ENCODE measurements at places on chromosomes 5 and 9. TPM values are rescaled to one million over a fixed set of nuclear protein-coding genes. Genes with fewer than 3 reads are reported as not detected.
A peak's percentile ranks its signal among the peaks of the same experiment; 100 is the strongest.

- DNase-seq: peak; percentile 36
Observed at GRCh38 chr9:13088720-13089427, 190.6 kb downstream of the MPDZ start.

The RALGPS1 gene
- 8.9 TPM for polyA plus RNA-seq

- DNase-seq: no peak
Observed at GRCh38 chr5:65555287-65555686, 7.7 kb downstream of the CENPK start.

DNA sequence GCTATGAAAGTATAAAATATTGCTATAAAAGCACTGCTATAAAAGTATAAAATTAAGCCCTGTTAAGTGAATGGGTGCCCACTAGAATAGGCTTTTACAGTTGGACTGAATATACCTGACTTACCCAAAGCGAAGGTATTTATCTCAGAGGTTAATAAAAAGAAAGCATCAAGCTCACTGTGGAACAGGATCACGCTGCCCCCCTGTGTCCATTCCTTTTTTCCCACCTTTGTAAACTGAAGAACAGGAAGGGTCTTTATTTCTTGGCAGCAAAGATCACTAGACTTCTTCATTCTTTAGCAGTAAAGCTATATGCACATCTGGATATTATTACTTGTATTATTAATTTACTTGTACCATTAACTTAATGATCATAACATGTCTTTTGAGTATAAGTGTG lies 22.1 kb upstream of the PLPP6 start:
- DNase-seq: no peak

GRCh38 chr5:178392386-178392785 lies 159.8 kb upstream of the PHYKPL start:
- no peak for DNase-seq

The NKD2 gene
- 7.5 TPM for polyA plus RNA-seq

GRCh38 chr5:7329141-7329540 lies 66.8 kb upstream of the ADCY2 start:
- DNase-seq: no peak

GRCh38 chr9:135566552-135566951 lies 5.0 kb downstream of the PAEP start:
- DNase-seq: no peak

- no peak for DNase-seq
Observed at GRCh38 chr5:64722588-64722987, 32.3 kb downstream of the SHISAL2B start.

The C5orf58 gene
- 0.70 TPM for polyA plus RNA-seq

DNA sequence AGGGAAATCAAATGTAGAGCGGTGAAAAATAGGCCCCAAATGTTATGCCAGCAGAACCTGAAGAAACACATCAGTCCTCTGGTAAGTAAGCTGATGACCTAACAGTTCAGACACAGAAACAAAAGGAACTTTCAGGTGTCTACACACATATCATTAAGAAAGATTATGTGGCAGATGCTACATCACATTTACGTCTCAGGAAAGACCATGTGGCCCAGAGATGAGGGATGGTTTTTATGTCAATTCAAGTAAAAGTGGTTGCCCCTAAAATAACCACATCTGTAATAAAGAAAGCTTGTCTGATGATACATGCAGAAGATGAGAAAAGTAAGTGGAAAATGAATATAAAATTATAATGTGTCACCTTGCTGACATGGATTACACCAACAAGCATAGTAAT lies 31.4 kb downstream of the GNAQ start:
- no peak for DNase-seq

GRCh38 chr5:56605231-56605630 lies 210.1 kb upstream of the MAP3K1 start:
- DNase-seq: no peak

The SHISAL2B gene
- not detected for polyA plus RNA-seq

- DNase-seq: no peak
Observed at GRCh38 chr5:87114631-87115030, 153.1 kb upstream of the RASA1 start.

The C5orf52 gene
- not detected for polyA plus RNA-seq

DNA sequence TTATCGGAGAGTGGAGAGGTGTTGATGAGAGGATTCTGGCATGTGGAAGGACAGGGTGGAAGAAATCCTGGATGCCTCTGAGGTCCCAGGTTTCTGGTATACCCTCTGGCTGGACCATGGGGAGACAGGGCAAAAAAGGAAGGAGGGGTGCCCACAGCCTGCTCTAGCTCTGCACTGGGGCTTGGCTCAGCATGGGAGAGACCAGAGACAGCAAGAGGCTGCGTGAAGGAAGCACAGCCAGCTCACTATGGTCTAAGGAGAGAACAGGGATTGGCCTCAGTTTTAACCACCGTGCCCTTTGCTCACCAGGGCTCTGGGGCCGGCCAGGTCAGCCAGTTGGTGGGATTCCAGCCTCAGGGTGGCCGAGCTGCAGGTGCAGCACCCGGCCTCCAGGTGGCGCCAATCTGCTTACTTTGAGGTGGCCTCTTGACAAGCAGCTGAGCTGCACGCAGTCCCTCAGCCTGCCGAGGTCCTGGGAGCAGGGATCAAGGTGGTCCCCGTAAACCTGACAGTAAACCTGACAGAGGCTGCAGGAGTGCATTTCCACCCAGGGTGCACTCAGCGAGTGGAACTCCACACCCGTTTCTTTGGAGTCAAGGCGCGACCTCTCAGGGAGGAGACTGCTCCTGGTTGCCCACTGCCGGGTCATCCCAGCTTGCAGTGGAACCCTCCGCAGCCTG lies 25.0 kb upstream of the SPTLC1 start:
- no peak for DNase-seq

GRCh38 chr5:149073213-149073612 lies 10.4 kb upstream of the SH3TC2 start:
- no peak for DNase-seq

DNA sequence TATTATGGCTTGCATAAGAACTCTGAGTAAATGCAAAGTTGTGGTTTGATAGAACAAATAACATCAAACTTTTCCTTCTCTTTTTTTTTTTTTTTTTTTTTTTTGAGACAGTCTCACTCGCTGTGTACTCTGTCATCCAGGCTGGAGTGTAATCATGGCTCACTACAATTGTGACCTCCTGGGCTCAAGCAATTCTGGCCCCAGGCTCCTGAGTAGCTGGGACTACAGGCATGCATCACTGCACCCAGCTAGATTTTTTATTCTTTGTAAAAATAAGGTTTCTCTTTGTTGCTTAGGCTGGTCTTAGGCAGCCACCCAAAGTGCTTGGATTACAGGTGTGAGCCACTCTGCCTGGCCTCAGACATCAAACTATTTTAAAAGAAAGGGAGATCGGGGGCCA lies 19.0 kb upstream of the PTGER4 start:
- DNase-seq: no peak

GRCh38 chr9:121998513-121999049 lies 94.5 kb downstream of the TTLL11 start:
- DNase-seq: no peak

DNA sequence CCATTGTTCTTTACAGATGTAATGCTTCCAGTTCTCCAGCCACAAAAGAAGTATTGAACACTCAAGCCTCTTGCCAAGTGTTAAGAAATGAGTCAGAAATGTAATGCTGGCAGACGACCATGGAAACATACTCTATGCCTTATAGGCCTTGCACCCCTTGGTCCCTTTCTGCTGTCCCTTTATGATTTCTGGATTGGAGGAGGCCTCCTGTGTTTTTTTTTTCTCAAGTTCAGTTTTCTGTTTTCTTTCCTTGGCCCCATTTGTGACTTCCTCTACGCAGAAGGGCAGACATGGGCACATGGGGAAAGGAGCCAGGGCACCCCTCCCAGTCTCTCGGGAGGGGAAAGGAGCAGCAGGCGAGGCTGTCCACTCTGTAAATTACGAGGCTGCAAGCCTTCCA lies 53.4 kb downstream of the SNX18 start:
- no peak for DNase-seq

DNA sequence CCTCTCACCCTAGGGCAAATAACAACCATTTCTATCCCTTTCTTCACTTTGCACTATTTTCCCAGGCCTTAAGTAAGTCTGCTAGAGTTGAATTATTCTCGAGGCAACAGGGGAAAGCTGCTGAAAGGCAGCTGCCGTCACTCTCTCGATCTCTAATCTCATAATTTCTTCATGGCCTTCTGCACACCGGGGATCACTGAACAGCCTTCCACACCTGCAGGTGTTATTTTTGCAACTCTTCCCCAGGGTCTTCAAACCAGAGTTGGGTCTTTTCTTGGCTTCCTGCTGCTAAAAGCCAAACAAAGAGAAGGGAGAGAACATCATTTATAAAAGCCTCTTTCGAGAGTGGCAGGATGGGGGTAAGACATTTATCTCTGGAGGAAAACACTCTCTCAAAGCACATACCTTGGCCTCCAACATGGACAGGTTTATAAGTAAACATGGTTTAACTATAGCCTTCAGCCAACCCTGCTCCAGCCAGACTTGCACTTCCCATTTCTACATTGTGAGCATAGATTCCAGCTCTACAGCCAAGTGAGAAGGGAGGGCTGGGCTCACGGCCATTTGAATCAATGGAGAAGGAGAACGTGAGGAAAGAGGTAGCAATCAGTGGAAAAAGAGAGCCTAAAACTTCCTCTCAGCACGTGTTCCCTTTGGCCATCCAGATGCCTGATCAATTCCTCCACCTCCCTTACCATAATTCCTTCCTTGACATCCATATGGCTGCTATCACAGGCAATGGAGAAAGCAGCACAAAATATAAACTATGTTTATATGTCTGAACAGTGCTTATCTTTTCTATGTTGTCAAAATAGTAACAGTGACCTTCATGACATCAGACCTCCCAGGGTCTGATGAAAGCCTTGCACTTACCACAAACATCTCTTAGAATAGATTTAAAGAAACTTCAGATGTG lies 464.9 kb downstream of the TLE1 start:
- DNase-seq: no peak

GRCh38 chr5:79157305-79157704 lies 45.7 kb downstream of the BHMT start:
- no peak for DNase-seq

The PCDHGB1 gene
- polyA plus RNA-seq: 0.47 TPM

DNA sequence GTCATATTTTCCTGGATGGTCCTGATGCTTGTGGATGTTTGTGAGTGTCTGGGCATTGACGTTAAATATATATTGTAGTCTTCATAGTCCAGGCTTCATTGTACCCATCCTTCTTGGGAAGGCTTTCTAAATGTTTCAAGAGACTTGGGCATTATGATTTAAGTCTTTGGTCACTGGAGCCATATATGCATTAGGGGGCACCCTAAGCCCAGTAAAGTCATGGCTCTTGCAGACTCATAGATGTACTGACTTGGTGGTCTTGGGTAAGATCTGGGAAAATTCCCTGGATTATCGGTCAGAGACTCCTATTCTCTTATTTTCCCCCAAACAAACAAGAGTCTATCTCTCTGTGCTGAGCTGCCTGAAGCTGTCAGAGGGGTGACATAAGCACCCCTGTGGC lies 271.1 kb downstream of the TRIM36 start:
- DNase-seq: no peak

GRCh38 chr5:72468606-72469005 lies 38.6 kb downstream of the ZNF366 start:
- no peak for DNase-seq

The COL5A1 gene
- 68.5 TPM for polyA plus RNA-seq

The CCNH gene
- polyA plus RNA-seq: 25.7 TPM

The FBP2 gene
- polyA plus RNA-seq: 0.56 TPM

DNA sequence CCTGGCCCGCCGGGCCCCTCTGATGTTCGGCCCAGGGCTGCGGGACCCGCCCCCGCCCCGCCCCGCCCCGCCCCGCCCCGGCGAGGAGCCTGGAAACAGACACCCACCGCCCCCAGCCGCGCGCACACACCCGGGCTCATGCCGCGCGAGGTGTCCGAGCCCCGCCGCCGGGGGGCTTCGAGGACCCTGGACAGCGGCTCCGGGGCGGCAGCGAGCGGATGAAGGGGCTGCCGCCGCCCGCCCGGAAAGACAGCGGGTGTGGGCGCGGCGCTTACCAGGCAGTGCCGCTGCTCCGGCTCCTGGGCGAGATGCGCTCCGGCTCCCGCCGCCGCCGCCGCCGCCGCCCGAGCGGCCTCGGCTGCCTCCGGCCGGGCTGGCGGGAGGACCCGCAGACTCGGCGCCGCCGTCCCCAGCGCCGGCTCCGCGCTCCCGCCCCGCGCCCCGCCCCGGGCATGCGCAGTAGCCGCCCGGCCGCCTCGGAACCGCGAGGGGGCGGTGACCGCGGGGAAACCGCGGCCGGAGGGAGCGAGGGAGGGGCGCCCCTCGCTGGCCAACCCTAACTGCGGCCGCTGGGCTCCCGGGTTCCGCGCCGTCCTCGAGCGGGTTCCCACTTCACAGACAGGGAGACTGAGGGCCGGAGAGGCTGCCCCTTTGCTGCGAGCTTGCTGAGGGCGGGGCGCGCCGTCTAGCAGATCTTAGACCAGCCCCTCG lies at the start of gene GPRIN1:
Gene GPRIN1 (minus strand): TSS at position 433 of the 711 bp plus-strand sequence. CDS start 10,322 bp downstream, outside the sequence.
- no peak for DNase-seq

GRCh38 chr5:38208782-38209378 lies 49.5 kb upstream of the EGFLAM start:
- DNase-seq: no peak

DNA sequence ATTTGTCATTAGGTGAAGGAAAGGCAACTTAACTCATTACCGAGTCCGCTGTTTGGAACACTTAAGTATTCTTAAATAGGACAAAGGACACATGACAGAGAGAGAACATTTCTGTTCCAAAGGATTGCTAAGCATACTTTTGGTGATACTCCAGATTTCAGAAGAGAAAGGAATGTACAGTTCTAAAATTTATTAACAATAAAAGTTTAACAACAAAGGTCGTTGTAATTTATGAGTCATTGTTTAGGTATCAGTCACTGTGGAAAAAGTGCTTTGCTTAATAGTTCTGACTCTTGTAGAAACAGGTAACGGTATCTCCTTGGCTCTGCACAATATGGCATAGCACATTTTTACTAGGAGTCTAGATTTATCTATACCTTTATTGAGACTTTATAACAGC lies 36.3 kb upstream of the PAM start:
- no peak for DNase-seq

GRCh38 chr5:92861531-92862285 lies 719.3 kb downstream of the NR2F1-AS1 start:
- DNase-seq: no peak

- no peak for DNase-seq
Observed at GRCh38 chr5:56412601-56413379, 179.7 kb upstream of the ANKRD55 start.

- DNase-seq: no peak
Observed at GRCh38 chr9:87765521-87765920, 39.6 kb downstream of the CTSL start.

GRCh38 chr5:173394701-173395100 lies 66.5 kb upstream of the STC2 start:
- DNase-seq: no peak

The QRFP gene
- 0.15 TPM for polyA plus RNA-seq

All from urinary bladder (tissue), 4 donors.